ENCODE measurements at places on chromosomes 6 and 20.

GRCh38 chr6:106177786-106178185 is 91.7 kb downstream of the PRDM1 start:
- DNase-seq = no peak

DNA sequence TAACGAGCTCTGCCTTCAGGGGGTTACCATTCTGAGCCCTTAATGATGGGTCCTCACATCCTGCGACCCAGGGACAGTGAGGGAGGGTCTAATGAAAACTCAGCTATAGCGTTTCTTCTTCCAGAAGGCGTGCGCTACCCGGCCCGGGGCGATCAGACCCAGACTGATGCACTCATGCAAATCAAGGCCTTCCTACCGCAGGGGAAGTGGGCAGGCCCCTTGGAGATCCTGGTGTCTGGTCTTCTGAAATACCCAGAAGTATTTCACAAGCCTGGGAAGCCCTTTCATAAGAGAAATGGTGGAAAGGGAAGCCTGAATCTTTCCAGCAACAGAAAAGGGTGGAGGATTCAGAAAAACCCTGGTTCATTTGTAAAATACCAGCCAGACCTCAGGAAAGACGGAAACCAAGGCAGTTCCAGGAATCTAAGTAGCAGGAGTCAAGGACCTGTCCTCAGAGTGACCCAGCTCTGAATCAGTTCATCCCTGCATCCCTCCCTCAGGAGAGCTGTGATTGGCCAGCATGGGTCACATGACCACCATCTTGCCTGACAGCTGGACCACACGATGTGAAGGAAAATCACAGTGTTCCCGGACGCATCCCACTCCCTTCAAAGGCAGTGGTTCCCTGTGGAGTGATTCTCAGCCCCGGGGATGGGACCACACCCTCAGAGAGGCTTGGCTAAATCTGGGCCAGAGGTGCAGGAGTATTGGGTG is 12.7 kb downstream of the BFSP1 start:
- no peak for DNase-seq

GRCh38 chr20:55667024-55667423 is 338.3 kb downstream of the CBLN4 start:
- no peak for DNase-seq

DNA sequence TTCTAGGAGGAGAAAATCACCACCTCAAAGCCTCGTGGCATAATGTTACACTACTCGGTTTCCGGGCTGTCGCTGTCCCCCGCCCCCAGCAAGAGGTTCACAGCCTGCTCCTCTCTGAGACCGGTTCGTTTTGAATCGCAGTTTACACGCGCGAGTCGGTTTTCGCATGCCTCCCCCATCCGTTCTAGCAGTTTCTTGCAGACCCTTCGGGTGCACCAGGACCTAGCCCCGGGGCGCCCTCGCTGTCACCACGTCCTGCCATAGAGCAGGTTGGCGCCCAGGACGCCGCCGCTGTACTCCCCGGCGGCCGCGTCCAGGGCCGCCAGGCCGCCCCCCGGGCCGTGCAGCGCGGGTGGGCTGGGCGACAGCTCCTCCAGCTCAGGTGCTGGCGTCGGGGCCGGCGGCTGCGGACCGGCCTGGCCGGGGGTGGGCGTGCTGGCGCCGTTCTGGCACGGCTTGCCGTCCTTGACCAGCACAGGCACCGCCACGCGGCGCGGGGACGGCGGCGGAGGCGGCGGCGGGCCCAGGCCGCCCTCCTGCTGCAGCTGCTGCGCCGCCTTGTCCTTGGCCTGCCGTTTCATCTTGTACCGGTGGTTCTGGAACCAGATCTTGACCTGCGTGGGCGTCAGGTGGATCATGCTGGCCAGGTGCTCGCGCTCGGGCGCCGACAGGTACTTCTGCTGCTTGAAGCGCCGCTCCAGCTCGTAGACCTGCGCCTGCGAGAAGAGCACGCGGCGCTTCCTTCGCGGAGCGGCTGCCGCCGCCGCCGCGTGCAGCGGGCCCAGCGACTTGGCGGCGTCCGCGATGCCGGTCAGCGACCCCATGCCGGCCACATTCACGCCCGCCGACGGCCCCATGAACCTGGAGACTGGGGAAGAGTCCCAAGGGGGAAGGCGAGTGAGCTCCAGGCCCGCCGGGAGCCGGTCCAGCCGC is 1.4 kb downstream of the NKX2-4 start:
- no peak for DNase-seq

DNA sequence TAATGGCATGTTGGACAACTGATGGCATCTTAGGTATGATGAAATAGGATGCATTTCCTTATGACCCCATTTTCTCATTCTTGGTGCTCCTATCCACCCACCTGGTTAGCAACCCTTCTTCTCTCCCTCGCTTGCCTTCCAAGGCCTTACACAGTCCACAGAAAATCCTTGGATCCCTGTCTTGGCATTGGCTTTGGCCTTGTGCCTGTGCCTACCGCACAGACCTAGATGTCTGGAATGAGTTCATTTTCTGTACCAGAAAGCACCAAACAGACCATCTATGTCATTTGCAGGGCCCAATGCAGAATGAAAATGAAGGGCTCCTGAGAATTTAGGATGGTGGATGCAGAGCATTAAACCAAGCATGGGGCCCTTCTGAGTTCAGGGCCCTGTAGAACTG is 99.0 kb upstream of the LAMP5 start:
- no peak for DNase-seq

GRCh38 chr20:61813791-61814190 is 251.9 kb downstream of the TAF4 start:
- DNase-seq = no peak

DNA sequence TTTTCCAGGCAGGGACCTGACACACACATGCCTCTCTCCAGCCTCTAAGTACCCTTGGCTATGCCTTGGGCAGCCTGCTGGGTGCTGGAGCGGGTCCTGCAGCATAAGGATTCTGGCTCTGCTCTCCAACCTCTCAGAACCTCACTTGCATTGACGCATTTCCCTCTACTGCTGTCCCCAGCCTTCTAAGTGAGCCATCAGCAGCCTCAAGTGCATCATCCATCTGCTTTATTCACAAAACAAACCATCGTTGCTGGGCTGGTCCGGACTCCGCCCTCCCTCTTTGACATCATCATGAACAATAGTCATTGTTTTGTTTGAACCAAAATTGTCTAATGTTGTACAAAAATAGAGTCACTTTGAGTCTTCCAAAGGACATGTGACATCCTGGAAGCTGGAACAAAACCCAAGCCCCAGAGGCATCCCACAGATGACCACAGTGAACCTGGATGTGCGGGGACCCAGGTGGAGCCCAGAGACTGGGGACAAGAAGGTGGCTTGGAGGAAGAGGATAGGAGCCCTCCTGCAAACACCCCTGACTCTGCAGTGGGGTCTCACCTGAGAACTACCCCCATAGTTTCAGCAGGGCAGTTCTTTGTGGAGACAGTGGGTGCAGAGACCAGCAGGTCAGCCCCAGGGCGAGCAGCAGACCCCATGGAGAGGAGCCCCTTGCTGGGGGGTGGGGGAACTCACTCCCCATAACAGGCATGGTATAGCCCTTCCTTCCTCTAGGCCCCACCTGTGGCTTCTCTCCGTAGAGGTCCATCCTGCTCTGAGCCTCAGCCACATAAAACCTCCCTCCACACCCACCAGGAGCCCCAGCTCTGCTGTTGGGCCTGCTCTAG is 230.1 kb downstream of the SYNDIG1 start:
- no peak for DNase-seq
